NCI-H510A (cell line): ENCODE measurements at places on chromosomes 3 and 15.

DNA sequence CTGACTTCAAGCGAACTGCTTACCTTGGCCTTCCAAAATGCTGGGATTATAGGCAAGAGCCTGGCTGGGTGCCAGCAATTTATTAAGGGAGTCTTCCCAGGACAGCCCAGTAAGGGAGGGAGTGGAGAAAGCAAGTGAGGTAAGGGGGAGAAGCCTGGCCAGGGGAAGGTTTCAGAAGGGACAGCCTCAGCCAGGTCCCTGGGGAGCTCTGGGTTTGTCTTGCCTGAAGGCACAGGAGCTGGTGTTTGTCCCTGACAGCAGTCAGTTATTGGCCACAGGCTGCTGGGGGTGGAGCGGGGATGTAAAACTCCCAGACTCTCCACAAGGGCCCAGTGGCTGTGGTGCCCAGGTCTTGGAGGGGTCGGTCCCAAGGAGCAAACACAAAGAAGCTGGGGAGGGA is 33.0 kb upstream of the CDCP1 start:
- DNase-seq: no peak

DNA sequence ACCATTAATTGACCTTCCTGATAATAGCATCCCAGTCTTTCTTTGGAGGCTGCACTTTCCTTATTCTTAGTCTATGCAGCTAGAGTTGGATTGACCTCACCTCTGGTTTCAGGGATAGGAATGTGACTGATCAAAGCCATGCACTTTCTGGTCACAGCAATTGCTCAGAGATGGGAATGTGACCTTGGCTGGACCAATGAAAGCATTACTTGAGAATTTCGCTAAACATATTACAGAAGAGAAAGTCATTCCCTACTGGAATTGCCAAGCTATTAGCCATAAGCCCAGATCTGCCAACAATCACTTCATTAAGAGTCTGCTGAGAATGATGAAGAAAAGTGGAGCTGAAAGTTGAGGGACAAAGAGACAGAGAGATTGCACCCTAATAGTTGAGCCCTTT is 32.7 kb downstream of the RTP1 start:
- no peak for DNase-seq

GRCh38 chr3:113985541-113985940 is 37.7 kb downstream of the ZDHHC23 start:
- DNase-seq: no peak

DNA sequence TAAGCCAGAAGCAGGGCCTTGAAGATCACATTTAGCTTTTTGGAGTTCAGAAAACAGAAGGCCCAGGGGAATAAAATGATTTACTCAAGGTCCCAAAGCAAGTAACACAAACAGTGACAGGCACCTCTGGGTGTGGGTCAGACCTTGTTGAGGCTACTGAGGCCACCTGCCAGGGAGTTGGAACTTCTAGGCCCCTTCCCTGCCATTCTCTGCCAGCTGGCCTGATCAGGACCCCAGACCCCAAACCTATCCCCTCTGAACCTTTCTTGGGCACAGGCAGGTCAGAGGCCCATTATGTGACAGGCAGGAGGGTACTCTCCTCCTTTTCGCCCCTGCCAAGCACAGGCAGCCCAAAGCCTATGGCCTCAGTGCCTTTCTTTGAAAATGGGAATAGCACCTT is 49.4 kb upstream of the ATP2B2 start:
- no peak for DNase-seq

DNA sequence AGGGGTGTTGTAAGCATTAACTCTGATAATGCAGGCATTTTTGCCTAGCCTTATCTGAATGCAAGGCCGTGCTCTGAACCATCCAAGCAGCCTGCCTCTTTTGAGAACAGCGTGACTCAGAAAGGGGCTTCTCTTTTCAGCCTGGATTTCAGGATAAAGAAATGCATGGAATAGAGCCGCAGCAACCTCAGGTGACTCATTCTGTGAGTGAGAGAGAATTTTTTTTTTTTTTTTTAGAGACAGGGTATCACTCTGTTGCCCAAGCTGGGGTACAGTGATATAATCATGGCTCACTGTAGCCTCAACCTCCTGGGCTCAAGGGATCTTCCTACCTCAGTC is 20.6 kb upstream of the PDE8A start:
- no peak for DNase-seq

- peak; percentile 9 for DNase-seq
Observed at GRCh38 chr15:61275901-61276300, 46.8 kb upstream of the RORA start.

GRCh38 chr3:104190681-104191080 is 1176.0 kb upstream of the ALCAM start:
- DNase-seq: no peak

DNA sequence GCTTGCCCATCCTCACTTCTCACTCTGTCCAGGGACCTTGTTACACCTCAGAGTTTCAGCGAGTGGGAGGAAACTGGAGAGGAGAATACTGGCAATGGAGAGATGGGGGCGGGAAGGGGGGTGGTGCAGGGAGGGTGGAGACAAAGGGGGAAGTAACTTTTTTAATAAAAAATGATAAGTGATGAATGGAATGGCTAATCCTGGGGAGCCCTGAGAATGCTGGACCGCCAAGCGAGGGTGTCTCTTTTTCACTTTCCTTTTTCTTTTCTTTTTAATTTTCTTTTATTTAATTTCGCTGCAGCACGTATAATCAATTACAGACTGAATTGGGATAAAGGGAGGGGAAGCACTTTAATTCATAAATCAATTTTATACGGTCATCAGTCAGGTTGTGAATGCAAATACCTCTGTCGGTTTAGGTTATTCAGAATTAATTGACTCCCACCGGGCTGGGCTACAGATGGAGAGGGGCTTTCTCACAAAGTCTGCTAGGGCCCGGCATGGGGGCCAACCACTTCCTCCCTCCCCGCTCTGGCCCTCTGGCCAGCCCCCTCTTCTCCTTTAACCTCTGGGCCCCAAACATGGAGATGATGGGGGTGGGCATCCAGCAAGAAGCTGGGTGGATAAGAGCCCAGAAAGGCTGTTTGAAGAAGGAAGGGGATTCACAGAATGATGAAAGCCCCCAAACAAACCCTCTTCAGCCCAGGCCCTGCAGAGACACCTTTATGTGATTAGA is 106.8 kb upstream of the BOC start:
- DNase-seq: no peak

- no peak for DNase-seq
Observed at GRCh38 chr3:132283916-132284405, 33.2 kb upstream of the ACP3 start.

DNA sequence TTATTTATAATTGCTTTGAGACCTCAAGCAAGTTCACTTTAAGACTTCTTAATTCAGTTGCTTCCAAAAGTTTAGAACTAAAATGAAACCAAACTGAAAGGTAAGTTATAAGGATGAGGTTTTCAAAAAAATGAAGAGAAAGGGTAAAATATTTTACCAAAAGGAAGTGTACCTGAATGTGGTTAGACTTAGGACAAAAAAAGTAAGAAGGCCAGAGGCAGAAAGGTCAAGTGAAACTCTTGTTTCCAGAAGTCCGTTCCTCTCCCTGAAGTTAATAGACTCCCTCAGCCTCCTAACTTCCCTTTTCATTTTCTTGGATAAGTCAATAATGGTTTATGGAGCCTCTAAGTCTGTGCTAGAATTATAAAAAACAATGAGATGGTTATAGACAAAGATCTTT is 16.6 kb downstream of the BTLA start:
- DNase-seq: no peak

DNA sequence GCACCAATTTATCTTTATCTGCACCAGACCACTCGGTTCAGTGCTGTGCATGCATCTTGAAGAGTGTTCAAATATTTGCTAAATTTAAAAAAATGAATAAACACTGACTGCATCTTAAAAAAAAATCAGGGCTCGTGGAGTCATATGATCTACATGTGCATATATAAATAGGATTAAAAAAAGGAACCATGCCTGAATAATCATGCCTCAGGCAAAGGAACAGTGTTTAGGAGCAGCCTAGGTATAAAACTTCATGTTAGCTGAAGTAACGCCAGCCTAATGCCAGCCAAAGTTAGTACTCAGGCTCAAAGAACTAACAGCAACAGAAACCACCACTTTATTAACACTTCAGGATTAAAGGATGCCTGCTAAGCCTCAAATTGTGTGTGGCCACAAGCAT is 9.5 kb downstream of the ABCC5 start:
- DNase-seq: no peak

GRCh38 chr3:174243171-174243570 is 616.0 kb upstream of the NAALADL2 start:
- DNase-seq: no peak

DNA sequence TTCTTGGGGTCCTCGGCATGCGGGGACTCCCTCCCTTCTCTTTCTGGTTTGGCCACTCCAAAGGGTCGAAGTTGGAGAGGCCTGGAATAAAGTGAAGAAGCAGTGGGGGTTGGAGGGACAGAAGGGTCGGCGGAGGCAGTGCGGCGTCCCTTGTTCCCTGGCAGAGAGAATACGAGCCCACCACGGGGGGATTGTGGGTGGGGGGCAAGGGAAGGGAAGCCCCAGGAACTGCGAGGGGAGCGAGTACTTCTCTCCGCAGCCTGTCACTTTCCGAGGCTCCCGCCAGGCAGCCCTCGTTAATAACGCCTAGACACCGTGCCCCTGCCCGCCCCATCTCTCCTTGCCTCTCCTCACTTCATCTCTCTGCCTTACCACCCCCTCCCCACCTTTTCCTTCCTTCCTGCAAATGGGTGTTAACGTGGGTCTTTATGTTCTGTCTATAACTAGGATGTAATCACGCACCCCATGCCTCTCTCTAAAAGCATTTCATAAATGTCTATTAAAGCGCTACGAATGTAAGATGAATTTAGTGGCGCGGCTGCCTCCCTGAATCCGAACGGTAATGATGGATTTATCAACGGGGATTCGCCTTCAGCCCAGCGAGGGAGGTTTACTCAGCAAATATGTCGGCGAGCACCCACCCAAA is 13.7 kb downstream of the NR2F2 start:
- DNase-seq: no peak

DNA sequence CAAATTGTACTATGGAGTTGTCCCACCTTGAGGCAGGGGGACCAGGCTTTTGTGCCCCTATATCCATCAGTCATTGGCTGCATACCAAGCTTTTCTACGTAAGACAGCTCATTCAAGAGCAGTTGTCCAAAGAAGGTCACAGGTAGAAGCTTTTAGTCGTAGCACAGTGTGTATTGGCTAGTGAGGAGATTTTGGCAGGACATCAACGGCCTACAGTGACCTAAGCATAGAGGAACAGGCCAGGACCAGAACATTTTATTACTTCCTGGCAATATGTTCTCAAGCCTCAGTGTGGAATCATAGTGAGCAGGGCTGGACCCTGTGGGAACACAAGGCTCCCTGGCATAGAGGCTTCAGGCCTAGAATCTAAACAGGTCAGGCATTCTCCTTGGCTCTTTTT is 105.4 kb upstream of the ANKRD28 start:
- DNase-seq: no peak

GRCh38 chr3:197298945-197299854 is 788 bp upstream of the DLG1 start:
- peak; percentile 79 for DNase-seq

GRCh38 chr3:195540027-195540426 is 3.1 kb downstream of the PPP1R2 start:
- DNase-seq: no peak

GRCh38 chr15:48541341-48542278 is 103.9 kb downstream of the FBN1 start:
- DNase-seq: no peak
